ENCODE measurements at places on chromosomes 7 and 10.

DNA sequence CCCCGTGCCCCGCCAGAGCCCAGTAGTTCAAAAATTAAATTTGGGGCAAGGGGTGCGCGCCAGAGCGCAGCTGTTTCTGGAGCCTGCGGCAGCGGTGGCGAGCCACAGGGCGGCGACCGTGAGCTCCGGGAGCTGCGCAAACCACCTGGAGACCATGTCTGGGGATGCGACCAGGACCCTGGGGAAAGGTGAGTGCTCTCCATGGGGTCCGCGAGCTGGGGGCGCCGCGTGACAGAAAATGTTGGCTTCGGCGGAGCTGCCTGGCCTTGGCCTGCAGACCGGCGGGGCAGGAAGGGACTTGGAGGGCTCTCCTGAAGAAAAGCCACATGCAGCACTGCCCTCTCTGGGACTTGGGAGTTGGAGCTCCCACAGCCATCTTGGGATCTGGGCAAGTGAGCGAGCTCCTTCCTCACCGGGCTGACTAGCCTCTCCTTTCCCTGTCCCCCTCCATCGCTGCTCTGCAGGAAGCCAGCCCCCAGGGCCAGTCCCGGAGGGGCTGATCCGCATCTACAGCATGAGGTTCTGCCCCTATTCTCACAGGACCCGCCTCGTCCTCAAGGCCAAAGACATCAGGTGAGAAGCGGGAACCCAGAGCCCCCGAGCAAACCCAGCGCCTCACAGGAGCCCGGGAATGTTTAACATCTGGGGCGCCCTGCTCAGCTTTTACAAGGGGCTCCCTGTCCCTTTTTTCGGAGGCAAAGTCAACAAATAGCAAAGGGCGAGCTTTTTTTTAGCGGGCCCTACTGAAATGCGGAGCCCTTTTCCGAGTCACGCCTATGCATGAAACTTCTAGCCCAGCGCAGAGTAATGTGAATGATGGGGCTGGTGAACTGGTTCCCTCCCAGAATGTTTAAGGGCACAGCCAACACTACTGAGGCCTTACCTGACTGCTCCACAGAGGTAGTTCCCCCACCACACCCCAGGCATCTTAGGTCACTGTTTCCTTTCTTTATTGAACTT, 6.1 kb downstream of the GSTO2 start:
- DNase-seq, result peak; percentile 56

DNA sequence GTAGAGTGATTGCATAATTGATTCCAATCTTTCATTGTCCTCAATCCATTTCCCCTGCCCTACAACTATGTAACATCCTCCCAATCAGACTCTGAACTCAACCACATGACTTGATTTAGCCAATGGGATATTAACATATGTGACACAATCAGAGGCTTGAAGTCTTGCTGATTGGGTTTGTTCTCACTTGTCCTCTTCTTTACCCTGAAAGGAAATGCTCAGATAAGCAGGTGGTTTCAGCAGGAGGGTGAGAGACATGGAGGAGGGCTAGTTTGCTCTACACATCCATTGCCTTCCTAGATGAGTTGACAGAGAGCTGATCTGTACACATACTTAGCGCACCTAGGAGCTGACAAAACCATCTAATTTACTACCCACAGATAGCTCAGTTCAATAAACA, 669.4 kb downstream of the NRG3 start:
- no peak for DNase-seq

DNA sequence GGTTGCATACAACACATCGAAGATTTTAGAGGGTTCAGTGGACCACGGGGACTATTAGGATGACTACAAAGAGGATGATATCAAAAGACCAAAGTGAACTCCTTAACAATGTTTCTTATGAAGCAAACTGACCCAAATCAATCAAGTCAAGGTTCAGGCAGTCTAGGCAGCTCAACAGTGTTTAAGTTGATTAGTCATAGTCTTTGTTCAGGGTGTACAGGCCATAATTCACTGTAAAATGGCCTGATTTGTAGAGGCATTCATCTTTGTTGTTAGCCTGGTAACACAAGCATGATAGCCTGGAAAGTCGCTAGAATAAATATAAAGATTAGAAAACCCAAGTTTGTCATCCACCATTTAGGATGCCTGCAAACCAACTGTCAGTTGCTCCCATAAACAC, 32.6 kb downstream of the ANTXRL start:
- DNase-seq, result no peak

GRCh38 chr10:36778651-36779050, 346.7 kb upstream of the ANKRD30A start:
- DNase-seq, result no peak

GRCh38 chr10:15485684-15486316, 114.7 kb upstream of the FAM171A1 start:
- DNase-seq, result no peak

- DNase-seq, result no peak
These were observed 44.3 kb upstream of the PRKAR1B start for GRCh38 chr7:771234-772004.

- no peak for DNase-seq
These were observed 9.6 kb downstream of the FAM53B start for GRCh38 chr10:124734311-124735166.

DNA sequence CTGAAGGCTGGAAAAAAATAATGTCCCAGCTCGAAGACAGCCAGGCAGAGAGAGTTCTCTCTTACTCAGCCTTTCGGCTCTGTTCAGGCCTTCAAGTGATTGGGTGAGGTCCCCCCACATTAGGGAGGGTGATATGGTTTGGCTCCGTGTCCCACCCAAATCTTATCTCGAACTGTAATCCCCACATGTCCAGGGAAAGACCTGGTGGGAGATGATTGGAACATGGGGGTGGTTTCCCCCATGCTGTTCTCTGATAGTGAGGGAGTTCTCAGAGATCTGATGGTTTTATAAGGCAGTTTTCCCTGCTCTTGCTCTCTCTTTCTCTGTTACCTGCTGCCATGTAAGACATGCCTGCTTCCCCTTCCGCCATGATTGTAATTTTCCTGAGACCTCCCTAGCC, 36.6 kb upstream of the LEP start:
- no peak for DNase-seq

DNA sequence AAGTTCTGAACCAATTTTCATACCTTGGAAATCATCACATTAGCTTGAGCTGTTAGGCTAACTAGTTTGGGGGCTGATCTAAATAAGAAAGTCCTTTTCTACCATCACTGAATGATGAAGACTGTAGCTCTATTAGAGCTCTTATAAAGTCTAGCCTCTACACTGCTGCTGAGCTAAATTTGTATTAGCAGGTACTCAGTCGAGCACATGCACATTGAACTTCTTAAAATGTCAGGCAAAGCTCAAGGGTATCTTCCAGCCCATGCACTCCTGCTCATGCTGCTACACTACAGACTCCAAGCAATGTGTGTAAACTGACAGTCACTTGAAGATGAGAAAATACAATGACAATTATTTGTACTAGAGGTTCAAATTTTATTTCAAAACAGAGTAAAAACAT, 158.8 kb upstream of the TMEM229A start:
- DNase-seq, result no peak

DNA sequence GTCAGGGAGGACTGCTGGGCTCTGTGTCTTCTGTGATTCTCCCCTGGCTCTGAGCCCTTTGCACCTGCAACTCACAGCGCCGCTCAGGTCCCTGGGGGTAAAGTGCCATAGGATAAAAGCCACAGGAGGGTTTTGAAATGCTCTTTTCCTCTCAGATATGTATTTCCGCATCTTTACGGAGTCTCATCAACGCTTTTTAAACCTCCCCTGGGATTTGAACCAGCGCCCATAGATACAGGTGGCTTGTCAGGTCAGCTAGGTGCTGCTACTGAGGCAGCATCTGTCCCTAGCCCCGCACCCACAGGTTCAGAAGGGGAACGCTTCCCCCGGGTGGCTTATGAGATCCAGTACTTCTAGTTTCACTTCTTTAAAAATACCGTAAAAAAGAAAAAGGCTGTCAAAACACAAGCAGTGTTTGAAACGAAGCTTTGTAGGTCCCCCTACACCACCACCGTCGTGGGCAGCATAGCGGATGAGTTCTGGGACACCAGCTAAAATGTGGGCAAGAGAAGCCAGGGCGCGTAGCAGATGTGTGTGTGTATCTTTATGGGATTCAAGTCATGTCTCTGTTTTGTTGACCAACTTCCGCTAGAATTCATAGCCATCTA, 173.5 kb downstream of the CUX1 start:
- DNase-seq, result no peak

DNA sequence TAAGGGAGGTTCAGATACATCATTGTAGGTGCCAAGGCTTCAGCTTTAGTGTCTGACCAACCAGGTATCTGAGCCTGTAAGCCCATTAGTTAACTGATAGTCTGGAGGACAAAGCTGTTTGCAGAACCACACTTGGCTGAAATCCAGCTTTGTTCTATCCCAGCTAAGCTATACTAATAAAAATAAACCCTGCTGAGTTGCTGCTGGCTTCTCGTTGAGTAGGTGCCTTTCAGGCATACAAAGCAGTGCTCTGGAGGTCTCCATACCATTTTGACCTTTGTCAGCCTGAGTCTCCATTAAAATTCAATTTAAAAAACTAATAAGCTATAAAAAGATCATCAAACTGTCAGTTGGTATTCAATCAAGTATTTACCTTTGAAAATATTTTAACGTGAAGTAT, 22.0 kb downstream of the CDCA7L start:
- DNase-seq, result no peak

DNA sequence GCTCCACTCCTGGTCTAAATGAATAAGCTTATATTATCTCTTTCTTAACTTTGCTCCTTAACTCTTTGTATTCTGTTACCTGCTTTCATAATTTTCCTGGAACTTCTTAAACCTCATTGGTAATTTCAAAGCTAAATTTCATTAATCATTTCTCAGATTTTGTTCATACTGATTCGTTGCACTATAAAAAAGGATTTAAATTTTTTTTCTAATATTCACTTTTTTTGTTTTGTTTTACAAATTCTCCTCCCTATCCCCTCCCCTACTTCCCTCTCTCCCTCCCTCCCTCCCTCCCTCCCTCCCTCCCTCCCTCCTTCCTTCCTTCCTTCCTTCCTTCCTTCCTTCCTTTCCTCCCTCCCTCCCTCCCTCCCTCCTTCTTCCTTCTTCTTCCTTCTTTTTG, 14.7 kb downstream of the ST7 start:
- no peak for DNase-seq

DNA sequence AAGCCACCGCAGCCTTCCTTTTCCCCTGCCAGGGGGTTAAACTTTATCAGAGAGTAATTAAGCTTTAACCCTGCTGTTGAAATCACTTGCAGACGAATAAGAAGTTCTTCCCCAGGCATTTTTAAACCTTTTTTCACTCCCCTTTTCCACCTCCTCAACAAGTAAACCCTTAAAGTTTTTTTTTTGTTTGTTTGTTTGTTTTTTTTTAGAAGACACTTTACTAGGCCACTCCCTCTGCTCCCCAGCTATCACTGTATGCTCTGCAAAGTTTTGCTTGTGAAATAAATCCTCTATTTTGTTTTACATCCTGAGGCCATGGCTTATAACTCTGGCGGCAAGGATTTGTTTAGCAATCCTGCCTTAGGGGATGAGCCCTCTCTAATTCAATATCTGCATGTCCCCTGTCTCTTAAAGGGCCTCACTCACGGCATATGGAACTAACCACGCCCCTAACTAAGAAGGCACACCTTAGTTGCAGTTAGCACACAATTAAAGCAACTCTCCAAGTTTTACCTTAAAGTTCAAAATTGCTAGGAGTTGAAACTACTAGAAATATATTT, 1354.7 kb upstream of the LRRTM3 start:
- DNase-seq, result peak; percentile 44

DNA sequence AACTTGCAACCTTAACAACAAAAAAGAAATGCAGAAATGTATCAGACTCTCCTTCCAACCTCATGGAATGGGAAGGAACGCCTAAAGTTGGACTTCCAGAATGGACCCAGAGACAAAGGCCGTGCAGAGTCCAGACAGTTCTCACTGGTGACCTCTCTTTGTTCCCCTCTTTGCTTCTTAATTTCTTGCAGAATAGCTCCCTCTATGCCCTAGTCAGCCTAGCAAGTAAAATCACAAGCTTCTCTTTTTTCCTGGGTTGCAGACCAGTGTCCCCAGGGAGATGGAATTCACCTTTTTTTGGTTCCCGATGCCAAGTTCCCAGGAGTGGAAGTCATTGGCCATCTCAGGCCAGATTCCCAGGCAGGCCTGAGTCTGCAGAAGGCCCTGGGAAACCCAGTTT, 278.0 kb downstream of the CCSER2 start:
- no peak for DNase-seq

DNA sequence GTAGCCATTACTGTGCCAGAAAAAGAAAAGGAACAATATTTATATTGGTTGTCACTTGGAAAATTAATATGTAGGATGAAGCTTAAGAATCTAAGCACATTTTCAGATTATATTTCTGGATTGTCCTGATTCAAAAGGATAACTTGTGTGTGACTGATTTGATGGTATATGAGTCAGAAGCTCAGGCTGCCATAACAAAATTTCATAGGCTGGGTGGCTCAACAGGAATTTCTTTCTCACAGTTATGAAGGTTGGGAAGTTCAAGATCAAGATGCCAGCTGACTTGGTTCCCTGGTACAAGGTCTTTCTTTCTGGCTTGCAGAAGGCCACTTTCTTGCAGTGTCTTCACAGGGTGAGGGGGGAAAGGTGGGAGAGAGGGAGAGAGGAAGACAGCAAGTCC, 108.5 kb downstream of the ST7 start:
- no peak for DNase-seq

DNA sequence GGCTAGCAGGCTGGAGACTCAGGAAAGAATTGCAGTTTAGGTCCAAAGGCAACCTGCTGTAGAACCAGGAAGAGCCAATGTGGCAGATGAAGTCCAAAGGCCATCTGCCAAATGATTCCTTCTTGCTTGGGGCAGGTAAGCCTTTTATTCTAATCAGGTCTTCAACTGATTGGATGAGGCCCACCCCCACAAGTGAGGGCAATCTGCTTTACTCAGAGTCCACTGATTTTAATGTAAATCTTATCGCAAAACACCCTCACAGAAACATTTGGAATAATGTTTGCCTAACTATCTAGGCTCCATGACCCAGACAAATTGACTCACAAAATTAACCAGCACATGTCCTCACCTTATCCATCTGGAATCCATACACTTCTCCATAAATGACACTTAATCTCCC, 7.8 kb downstream of the GIMAP8 start:
- DNase-seq, result no peak

Measured in ACHN (cell line).